Activated CD4-positive, alpha-beta memory T cell treated with anti-CD3 and anti-CD28 coated beads, Interleukin-2, amount 10 ng/mL, durations not matched to agents 7 days and 5 days (primary cell): ENCODE measurements at places on chromosomes 2 and 18. TPM values are rescaled to one million over a fixed set of nuclear protein-coding genes. Genes with fewer than 3 reads are reported as not detected.

CPSF3 gene
- 49.7 TPM for total RNA-seq

IL18R1 gene
- total RNA-seq, result 22.8 TPM

LAMA3 gene
- total RNA-seq, result 0.18 TPM

PIEZO2 gene
- total RNA-seq, result not detected

LRRTM1 gene
- not detected for total RNA-seq

SLC9A4 gene
- 0.15 TPM for total RNA-seq

ZC3H15 gene
- total RNA-seq, result 67.5 TPM

IDH1 gene
- 44.2 TPM for total RNA-seq

ATG16L1 gene
- total RNA-seq, result 55.9 TPM

HOXD13 gene
- not detected for total RNA-seq

RNU2-63P gene
- 16.1 TPM for total RNA-seq

UGT1A4 gene
- not detected for total RNA-seq

TNFAIP6 gene
- not detected for total RNA-seq

PFN4 gene
- not detected for total RNA-seq
